NCI-H1417 treated with DMSO at 0.1 percent for 48 hours (cell line): ENCODE measurements at places on chromosomes 4 and X.

DNA sequence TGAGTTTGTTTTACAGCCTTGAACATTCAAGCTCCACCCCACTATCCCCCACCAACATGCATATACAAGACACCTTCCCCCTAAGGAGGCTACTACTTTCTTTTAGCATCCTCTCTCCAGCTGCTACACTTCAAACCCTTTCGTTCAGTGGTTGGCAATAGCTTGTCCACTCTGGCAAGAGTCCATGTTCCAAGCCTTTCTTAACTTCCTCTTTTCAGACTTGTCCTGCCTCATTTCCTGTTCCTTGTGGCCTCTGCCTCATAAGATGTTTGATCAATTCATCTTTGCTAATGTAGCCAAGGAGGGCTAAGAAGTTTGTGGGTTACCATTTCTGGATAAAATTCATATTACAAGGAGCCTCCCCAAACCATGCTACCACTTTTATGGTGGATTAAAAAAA is 20.8 kb upstream of the ZCCHC12 start:
- no peak for DNase-seq

DNA sequence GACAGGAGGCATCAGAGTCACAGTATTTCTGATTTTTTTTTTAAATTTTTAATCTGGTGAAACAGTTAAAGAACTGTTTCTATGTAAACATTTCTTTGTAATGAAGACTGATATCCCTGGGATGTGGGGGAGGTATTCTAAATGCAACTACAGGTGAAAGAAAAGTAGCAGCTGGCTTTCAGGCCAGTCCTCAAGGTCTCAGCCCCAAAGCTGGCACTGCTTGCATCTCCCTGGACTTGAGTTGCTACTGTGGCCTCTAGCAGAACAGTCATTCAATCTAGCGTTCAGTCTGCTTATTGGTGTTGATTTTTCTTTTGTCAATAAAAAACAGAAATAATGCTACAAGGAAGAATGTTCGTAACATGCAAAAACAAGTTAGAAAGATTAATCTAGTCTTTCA is 4.9 kb downstream of the MBNL3 start:
- DNase-seq = no peak

GRCh38 chrX:67624325-67624724 is 80.5 kb downstream of the AR start:
- DNase-seq = no peak

DNA sequence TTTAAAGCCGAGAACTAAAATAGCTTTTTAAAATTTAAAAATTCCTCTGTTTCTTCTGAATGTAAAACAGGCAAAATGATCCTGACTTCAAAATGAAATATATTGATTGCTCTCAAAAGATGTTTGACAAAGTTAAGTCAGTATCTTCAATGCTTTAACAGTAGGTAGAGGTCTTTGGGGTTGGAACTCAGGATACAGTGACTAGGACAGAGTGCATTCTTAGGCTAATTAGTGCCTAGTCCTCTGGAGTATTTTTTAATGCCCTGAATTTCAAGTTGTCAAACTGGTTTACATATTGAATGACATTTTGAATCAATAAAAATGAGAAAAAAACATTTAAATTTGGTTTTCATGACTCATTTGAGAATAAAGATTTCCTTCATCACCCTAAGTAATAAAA is 877.3 kb downstream of the ADGRL3 start:
- DNase-seq = no peak

GRCh38 chr4:174204164-174204831 is 79.2 kb downstream of the FBXO8 start:
- DNase-seq = no peak

DNA sequence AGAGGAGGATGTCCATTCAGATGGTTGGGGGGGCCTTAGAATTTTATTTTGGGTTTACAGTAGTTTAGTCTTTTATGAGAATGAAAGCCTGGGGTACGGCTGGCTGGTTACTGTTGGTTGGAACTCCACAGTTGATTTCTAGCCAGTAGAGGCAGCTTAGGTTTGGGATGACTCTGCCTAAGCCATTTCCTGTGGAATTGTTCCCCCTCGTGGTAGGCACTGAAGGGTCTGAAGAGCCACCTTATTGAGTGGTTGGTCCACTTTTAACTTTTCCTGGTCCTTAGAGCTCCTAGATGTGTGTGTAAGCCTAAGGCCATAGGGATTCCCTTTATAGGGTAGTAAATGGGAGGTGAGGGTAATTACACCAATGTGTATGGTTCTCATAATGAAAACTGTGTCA is 19.7 kb downstream of the SPIN3 start:
- no peak for DNase-seq

DNA sequence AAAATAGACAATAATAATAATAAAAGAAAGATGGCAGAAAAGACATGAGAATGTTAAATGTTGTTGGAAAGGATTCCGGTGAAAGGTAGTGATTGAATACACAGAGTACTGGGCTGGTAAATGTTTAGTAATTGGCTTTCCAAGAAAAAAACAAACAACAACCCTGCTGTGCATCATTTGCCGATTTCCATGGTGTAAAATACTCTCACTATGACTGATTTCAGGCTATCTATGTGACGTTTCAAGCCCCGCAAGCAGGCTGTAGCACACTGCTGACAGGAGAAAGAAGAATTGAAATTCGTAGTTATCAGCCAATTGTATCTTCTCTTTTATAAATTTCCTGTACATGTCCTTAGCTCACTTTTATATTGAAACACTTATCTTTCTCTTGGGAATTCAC is 13.6 kb upstream of the SEPTIN6 start:
- DNase-seq = no peak

- peak; percentile 11 for DNase-seq
Measured at GRCh38 chrX:20067709-20068561, 48.8 kb downstream of the MAP7D2 start.
